CD4-positive, alpha-beta T cell treated with Interferon gamma for 1 hour (primary cell): ENCODE measurements at places on chromosomes 12 and 14.

- DNase-seq: no peak
Observed at GRCh38 chr12:25819691-25820090, 138.8 kb upstream of the RASSF8 start.

GRCh38 chr14:106809615-106810014, 1283.2 kb downstream of the TMEM121 start:
- no peak for DNase-seq

- no peak for DNase-seq
Observed at GRCh38 chr14:96442355-96442754, 50.4 kb downstream of the AK7 start.

- DNase-seq: no peak
Observed at GRCh38 chr14:21233457-21234076, 35.7 kb downstream of the HNRNPC start.

GRCh38 chr12:86261142-86261541, 5.0 kb upstream of the MGAT4C start:
- no peak for DNase-seq

DNA sequence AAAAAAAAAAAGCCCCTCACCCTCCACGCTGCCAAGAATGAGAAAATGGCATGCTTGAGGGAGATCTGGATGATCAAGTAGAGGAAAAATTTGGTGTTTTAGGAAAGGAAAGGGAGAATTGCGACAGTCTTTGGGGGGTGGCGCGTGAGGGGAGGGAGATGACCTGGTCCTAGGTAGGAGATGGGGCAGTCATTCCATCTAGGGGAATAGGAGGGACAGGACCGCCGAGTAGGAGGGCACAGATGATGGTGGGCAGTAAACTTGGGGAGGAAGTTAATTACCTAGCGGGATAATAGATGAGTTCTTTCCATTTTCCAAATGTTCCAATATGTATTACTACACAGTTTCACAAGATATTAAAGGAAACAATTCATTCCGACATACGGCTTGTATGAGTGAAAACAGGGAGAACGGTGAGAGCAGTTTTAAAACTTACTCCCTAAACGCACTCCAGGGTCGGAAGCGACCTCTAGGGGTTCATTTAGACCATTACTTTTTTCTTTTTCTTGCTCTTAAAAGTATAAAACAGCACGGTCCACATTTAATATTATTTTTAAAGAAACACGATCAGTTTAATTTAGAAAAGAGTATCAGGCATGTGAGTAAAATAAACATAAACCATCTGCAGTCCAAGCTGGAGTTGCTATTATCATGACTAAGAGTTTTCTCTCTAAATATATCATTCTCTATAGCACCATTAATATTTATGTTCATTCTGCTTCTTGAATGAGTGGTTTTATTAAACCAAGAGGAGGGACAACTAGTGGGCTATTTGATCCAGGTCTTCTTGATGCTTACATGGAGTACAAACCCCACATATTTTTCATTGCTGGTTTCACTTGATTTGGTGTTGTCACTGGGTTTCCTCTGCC, 3.0 kb upstream of the FNTB start:
- DNase-seq: peak; percentile 30

- DNase-seq: no peak
Observed at GRCh38 chr12:129819391-129819790, 84.4 kb downstream of the TMEM132D start.

- DNase-seq: no peak
Observed at GRCh38 chr14:81551471-81551870, 17.8 kb upstream of the SEL1L start.

GRCh38 chr12:131421509-131422186, 289.2 kb upstream of the SFSWAP start:
- DNase-seq: no peak

DNA sequence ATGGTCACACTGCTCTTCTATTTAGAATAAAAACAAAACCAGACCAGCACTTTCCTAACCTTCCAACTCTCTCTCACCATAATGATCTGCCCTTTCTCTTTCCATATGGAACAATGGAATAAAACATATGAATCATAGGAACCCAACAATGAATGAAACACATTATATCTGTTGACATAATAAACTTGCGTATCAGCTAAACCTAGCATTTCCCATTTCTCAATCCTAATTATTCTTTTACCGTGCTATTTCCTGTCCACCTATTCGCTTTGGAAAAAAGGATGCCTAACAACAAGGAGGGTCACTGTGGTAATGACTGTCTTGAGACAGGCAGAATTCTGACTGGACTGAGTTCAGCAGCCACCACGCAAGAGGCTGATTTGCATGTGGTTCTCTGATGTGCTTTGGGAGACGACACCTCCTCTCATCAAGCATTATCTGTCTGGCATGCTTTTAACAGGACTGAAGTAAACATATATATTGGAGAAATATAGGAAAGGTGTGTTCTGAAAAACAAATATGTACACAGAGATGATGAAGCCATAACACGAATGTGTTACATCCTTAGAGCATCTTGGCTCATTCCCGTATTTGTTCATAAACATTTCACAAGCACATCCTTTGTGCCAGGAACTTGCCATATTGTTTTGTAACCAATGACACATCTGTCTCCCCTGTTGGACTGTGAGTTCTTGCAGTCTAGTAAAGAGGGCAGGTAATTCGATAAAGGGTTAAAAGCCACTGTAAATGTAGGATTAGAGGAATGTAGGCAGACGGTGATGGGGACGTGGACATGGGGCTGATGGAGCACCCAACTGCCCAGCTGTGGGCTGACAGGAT, 87.7 kb downstream of the PTPRB start:
- DNase-seq: no peak

- no peak for DNase-seq
Observed at GRCh38 chr14:91348845-91349465, 68.7 kb downstream of the CCDC88C start.

DNA sequence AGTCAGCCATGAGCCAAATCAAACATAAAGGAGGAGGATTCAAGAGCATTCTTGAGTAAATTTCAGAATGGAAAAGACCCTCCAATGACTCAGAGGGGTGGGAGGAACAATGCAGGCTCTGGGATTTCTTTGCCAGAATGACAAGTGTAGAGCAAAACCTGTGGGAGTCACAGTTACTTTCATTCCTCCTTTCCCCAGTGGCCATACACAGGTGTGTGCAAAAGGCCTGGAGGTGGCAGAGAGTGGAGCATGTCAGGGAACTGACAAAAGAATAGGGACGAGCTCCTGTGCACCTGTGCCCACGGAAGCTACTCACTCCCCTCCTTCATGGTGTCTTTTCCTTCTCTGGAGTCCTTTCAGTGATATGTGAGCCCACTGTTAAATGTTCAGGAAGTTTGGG, 9.4 kb upstream of the CIPC start:
- DNase-seq: no peak

DNA sequence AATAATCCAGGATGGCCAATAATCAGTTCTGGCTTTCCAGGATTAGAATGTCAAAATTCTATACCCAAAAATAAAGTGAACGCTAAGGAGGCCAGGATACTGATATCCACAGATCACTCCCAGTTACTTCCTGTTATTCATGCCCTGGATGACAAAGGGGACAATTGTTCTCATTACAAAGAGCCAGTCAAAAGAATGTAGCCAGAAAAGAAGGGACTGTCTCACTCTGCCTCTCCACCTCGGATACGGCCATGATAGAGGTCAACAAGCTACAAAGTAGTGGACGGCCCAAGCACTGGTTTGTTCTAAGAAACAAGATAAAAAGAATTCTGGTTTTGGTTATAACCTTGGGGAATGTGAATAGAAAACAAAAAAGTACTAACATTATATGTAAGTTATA, 116.1 kb upstream of the ATF7IP start:
- DNase-seq: no peak

DNA sequence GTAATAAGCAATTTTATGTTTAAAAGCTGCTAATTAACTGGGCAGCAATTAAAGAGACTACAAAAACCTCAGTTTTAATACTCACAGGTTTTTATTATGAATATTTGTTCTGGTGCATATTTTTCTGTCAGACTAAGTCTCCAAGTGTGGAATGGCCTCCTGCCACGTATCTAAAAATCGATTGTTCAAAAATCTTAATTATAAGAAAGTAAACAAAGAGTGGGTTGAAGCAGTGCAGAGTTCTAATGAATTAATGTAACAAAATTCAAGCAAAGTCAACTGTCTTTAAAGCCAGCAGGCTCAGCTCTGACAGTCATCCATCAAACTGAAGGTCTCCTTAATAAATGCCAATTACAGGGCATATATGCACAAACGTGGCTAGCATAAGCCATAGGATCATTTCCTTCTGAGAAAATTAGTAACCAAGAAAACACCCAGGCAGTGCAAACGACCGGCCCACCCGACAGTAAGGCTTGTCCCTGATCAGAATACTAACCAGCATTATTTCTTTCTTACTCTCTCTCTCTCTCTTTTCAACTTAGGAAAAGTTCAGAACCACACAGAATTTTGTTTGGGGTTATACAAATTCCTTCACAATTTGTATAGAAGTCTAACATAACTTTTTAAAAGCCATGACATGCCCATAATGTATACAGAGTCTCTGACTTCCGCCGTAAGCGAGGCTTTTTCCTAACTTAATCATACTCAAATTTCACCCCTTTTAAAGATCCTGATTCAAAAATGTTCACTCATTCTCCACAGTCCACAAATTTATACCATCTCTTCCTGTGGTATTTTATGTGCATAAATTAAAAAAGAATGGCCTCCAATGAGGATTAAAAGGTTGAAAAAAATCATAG, 83.8 kb downstream of the SLC25A21 start:
- no peak for DNase-seq

- no peak for DNase-seq
Observed at GRCh38 chr12:99383258-99383657, 264.3 kb upstream of the GARIN6 start.

DNA sequence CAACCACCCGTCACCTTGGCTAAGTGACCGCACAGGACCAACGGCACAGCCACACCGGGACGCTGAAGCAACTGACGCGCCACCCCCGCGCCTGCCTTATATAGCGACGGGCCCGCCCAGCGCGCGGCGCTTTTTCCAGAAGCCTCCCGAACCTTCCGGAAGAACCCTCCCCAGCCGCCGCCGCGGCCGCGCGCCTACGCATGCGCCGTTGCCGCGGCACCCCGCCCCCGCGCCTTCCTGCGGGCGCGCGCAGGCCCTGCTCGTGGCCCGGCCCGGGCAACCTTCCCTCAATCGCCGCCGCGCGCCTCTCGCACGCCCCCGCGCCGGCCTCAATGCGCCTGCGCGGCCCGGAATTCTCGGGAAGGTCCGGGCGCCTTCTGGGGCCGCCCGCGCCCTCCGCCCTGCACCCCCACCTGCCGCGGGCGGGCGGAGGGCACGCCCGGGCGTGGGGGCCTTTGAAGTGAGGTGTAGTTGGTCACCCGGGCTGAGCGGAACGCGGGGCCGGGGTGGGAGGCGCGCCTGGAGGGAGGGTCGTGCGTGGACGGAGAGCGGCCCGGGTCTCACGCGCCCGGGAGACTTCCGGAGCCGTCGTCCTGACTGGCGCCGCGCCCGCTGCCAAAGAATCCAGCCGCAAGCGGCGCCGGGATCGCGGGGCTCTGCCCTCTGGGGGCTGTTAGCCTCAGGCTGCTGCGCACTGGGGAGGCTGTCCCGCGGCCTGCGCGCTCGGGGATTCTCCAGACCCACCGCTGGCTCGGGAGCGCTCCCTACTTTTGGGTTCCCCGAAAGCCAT, at the start of gene HSP90AA1:
HSP90AA1 (minus strand) TSS at position 73 of the 790 bp plus-strand sequence. CDS start 666 bp downstream, outside the sequence.
- peak; percentile 95 for DNase-seq

- DNase-seq: no peak
Observed at GRCh38 chr14:81062816-81063215, 107.4 kb downstream of the TSHR start.

DNA sequence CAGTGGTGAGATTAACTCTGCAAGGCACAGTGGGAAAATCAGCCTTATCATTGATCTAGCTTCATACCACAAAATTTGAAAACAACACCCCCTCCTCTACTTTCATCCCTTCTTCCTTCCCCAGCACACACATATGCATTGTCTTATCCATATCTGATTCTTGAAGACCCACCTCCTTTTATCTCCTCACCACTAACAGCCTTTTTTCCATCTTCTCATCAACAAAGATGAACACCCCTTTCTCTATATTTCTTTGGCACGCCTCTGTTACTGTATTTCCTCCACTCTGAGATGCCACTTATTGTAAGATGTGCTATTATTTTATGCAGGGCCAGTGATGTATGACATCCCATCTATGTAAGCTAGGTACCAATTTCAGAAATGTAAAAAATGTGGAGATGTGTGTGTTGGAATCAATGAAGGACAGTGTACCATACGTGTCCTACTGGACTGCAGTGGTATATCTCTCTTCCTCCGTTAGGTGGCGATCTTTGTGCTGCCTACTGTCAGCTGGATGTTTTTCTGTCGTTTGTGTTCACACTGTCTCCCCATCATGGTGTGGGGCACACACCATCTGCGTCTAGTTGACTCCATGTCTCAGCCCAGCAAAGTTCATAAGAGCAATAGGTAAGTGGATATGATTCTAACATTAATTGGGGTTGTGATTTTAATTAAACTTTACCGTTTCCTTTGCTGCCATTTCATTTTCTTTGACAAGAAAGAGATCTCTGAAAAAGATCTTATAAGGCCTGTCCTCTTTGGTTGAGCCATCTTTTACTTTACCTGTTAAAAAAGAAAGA, 24.0 kb downstream of the CCDC38 start:
- DNase-seq: peak; percentile 47

GRCh38 chr12:41361738-41362137, 173.6 kb downstream of the PDZRN4 start:
- no peak for DNase-seq

- DNase-seq: no peak
Observed at GRCh38 chr12:39047539-39048262, 142.3 kb upstream of the CPNE8 start.

- no peak for DNase-seq
Observed at GRCh38 chr14:104659146-104659545, 30.3 kb upstream of the INF2 start.

DNA sequence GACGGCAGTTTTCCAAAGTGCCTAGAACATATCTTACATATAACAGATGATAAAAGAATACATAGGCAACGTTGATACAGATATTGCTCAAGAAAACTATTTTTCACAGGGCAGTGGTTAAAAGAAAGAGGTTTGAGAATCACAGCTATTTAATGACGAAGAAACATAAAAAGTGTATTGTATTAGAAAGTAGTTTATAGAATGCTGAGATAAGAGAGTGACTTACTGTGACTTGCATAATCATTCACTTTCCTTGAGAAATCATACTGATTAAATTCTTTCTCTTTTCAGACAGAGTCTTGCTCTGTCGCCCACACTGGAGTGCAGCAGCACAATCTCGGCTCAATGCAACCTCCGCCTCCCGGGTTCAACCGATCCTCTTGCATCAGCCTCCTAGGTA, 57.7 kb downstream of the PPP1R12A start:
- DNase-seq: no peak

- no peak for DNase-seq
Observed at GRCh38 chr14:97306133-97306759, 509.1 kb downstream of the VRK1 start.

DNA sequence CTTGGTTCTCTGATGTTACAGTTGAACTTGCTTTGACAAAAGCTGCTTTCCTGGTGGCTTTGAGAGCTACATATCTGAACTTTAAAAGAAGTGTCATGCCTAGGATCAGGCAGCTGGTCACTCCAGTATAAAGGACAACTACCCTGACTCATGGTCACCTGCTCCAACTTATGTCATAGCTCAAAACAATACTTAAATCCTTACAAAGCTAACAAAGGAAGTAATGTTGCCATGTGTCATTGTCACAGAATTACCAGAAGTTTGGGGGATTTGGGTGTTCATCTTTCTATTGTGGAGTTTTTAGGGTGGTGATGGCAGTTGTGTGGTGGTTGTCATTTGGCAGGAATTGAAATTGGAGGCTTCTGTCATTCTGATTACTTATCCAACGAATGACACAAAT, 1.8 kb upstream of the TCP11L2 start:
- no peak for DNase-seq
